EL (cell line): ENCODE measurements at places on chromosomes 3 and 15.

GRCh38 chr3:86801066-86801465 is 189.9 kb downstream of the VGLL3 start:
- DNase-seq: peak; percentile 34

DNA sequence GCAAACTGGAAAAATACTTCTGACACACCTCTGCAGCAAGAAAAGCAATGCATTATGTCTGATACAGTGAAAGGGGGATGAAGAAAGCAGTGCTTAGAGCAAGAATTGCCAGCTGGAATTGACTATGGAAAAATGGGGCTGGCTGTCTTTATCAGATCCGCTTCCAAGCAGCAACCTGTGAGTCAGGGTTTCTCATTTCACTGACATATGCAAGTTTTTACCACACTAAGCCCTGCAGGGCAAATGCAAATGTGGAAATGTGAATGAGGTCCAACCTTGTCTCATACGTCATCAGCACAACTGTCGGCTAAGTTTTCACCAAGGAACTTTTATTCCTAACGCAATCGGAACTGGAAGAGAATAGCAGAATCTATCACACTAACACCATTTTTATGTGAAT is 172.5 kb upstream of the GADL1 start:
- DNase-seq: peak; percentile 93

GRCh38 chr3:168364967-168365366 is 269.2 kb upstream of the GOLIM4 start:
- DNase-seq: no peak

DNA sequence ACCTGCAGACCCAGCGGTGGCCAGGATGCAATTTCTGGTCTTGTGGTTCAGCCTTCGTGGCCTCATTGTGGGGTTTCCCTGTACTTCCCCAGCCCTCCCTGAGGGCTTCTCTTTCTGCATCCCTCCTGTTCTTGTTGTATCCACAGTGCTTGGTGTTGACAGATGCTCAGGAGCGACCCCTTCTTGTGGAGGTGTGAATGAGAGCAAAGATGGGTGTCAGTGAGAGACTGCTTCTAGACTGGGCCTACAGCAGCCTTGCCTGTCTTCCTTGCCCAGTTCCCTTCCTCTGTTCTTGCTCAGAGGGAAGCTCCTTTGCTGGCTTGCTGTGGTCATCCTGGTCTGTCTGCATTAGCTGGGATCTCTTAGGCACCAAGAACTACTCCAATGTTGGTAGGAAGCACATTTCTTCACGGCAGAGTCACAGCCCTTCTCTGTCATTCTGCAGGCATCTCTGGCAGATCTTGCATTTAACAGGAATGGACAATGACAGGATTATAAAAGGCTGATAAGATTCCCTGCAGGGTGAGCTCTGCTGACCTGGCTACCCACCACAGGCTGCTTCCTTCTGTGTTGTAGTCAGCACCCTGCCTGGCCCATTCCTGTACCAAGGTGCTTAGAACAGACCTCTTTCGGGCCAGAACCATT is 317.8 kb upstream of the C2CD4B start:
- DNase-seq: peak; percentile 65

DNA sequence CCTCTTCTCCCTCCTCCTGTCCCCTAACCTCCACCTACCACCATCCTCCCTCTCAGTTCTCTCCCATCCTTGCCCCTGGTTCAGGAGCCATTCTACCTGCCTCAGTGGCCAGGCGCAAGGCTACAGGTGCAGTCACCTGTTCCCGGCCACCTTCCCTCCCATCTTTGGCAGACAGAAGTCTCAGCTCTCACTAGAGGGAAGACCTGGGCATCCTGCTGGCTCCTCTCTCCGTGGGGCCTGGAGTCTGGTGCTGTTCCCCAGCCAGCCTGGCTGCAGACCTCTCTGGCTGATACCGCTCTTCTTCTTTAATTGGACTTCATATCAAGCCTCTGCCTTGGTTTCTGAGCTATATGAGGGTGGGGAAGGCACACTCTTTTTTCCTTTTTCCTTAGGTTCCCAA is 53.0 kb upstream of the SLC6A1 start:
- no peak for DNase-seq

DNA sequence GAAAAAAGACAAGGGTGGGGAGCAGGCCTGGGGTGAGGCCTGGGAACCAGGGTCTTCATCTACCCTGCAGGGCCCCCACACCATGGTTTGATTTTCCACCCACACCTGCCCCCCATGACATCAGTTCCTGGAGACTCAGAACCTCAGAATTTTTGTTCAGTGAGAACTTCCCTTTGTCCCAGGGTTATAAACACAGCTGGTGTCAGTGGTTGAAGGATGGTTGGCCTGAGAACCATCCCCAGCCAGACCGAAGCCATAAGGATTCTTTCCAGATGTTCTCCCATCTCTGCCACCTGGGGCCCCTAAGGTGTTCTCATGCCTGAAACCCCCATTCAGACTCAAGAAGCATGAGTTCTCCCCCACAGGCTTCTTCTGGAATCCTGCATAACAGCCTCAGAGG is 16.6 kb downstream of the CCDC33 start:
- DNase-seq: peak; percentile 17

DNA sequence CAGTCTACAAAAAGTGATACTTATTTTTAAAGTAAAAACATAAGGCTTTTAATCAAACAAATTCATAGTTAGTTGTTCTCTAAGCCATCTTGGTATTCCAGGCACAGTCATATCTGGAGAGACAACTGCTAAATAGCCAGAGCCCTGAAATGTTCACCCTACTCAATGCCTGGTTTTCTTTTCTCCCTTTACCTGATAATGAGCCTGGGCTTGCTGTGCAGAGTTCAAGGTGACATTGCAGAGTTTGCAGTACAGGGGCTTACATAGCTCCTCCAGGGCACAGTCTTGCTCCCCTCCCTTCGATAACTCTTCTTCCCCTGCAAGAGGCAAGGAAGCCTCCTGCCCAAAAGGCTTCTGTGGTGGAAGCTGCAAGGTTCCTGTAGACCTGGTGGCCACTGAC is 4.3 kb downstream of the ZMAT3 start:
- no peak for DNase-seq

DNA sequence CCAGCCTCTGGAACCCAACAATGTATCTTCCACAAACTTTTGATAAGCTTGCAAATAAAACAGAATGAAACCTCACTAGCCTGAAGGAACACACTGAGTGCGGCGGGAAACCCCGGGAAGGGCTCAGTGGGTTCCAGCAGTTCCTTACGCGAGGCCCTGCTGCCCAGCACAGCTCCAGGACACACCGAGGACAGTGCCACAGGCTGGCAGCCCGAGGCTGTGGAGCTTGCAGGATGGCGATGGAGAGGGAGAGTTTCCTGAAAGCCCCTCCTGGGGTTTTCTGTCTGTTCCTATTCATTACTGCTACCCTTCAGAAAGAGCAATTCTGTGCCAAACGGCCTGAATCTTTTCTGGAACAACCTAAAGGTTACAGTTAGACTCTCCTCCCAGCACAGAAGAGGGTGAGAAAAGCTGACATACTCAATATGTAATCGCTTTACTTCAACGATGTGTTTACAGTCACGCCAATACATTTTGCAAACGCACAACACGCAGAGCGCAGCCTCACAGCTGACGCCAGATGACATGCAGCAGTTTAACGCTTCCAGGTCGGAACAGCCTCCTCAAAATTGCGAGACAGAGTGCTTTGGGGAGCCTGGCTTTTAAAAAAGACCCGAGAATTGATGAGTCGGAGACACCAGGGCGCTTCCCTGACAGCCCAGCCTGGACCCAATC is 57.1 kb upstream of the RPL32 start:
- DNase-seq: no peak

DNA sequence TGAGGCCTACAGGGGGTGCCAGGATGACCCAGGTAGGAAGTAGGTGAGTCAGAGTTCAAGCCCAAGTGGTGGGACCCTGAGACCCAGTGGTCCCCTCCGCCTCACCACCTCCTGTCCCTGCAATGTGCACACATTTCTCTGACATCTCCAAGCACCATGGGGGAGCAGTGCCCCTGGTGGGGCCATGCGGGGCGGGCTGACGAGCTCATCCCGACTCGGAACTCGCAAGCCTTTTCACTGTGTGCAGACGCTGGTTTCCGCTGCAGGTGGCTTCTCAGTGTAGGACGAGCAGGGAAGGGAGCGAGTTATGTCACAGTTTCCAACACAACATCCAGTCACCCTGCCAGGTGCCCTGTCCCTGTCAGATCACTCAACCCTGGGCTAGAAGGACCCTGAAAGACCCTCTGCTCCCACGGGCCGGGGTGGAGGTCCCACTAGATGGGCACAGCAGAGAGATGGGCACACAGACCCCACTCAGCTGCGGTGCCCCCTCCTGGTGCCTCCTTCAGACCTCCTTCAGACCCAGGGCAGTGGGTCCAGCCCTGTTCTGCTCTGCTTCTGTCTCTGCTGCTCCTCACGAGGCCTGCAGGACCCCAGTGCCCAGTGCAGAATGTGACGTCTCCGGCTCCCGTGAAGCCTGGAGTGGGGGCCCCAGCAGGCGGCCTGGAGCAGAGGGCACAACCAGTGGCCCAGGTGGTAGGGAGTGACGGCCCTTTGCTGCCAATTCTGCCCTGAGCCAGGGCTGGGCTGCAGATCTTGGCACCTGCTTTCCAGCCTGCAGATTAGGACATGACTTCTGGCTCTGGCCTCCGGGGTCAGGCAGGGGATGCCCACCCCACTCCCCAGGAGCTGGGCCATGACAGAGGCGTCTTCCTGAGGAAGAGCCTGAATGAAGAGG is 102.0 kb upstream of the RPL32 start:
- no peak for DNase-seq

- peak; percentile 66 for DNase-seq
These were observed 377.2 kb upstream of the CFAP20DC start for GRCh38 chr3:59426821-59427565.

DNA sequence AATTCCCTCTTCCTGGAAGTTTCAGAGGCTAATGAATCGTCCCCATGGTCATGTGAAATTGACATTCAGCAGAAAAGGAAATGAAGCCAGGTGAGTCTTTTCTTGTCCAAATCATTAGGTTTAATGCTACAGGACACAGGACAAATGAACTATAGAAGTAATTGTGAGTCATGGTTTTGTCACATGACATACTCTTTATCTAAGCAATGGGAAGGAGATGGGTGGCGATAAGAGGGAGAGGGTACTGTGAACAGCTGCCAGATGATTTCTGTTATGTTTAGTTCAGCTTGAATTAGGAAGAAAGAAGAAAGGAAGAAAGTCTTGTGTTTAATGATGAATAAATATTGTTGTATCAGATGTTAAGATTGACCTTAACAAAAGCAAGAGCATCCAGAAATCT is 515.4 kb upstream of the ZNF717 start:
- DNase-seq: no peak

DNA sequence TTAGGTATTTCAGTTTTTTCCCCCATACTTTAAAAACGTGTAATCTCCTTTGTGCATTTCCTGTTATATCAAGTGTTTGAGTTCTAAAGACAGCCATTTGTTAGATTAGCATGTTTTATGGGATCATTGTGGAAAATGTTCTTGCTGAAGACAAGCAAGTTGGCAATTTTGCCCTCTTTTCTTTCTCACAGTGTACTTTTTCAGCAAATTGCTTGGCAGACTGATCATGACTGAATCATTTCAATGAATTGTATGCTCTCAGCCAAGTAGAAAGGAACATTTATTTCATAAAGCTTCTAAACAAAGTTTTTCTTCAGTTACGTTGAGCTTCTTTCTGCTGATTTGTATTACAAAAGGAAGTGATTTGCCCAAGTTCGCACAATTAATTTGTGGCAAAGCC is 51.6 kb downstream of the ATG7 start:
- DNase-seq: no peak

- DNase-seq: peak; percentile 92
These were observed 244.2 kb downstream of the TLE3 start for GRCh38 chr15:69853544-69853951.

GRCh38 chr15:61031532-61031931 is 197.6 kb downstream of the RORA start:
- DNase-seq: no peak

GRCh38 chr3:143837076-143837475 is 11.2 kb downstream of the SLC9A9 start:
- DNase-seq: no peak

DNA sequence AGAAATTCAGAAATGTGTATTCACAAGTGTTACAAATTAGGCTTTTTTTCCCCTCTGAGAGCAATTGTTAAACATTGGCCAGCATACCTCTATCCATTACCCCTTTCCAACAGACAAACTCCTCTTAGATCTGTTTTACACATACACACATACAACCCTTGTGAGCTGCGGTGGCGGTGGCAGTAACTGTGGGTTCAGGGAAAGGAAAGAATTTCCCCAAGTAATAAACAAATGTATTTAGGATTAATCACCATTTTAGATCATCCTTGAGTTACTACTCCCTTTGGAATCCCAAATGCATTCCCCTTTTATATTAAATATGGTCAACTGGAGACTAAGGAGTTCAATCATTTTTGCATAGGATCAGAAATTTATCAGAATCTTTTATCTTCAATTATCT is 667.0 kb downstream of the FHIT start:
- DNase-seq: no peak

DNA sequence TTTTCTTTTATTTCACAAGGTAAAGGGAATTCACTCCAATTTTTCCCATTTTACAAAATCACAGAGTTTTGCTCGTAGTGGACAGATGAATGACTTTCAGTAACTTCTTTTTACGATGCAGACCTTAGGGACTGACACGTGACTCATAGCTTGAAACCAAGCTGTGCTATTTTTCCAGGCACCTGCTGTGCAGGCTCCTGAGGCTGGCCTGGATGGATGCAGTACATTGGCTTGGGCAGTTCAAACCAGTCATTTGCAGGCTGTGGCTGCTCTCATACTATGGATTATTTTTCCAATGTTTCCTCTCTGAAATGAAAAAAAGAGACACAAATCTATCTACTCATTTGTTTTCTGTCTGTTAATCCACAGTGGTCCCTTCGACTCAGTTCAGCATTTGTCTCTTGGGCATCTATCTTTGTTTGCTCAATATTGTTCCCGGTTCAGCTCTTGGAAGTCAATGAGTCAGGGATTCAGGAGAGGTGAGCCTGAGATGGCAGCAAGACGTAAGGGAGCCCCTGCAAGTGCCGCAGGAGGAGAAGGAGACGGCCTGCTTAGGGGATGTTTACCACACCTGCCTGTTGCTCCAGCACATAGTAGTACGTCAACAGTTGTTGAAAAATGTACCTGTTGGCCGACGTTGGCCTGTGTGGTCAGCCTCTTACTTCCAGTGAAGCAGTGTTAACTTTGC is 92.8 kb downstream of the SV2B start:
- no peak for DNase-seq

GRCh38 chr15:83445643-83446042 is 1.5 kb upstream of the SH3GL3 start:
- DNase-seq: no peak

GRCh38 chr3:24128199-24129005 is 183.3 kb downstream of the NR1D2 start:
- DNase-seq: peak; percentile 63

GRCh38 chr3:113271594-113272384 is 60.4 kb downstream of the BOC start:
- no peak for DNase-seq
